ENCODE measurements at places on chromosomes 12 and 14.

GRCh38 chr14:64112867-64113678, 181.1 kb downstream of the ESR2 start:
- no peak for DNase-seq

- DNase-seq = no peak
Measured at GRCh38 chr12:6641131-6641530, 5.4 kb upstream of the LPAR5 start.

- no peak for DNase-seq
Measured at GRCh38 chr12:121184984-121185889, 24.7 kb upstream of the P2RX4 start.

DNA sequence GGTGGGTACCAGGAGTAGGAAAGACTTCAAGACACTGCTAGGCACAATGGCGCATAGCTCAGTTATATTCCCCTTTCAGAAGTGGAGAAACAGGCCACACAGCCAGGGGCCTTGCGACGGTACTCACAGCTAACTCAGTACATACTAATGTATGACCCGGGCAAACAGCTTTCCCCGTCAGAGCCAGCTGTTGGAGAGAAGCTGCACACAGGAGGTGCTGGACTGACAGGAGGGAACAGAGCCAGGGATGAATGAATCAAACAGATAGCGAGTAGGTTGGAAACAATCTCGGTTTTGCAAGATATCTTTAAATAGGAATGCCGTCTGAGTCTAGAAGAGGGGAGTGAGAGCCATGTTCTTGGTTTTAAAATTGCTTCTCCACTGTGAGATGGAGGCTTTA, 45.5 kb downstream of the PRIMA1 start:
- no peak for DNase-seq

DNA sequence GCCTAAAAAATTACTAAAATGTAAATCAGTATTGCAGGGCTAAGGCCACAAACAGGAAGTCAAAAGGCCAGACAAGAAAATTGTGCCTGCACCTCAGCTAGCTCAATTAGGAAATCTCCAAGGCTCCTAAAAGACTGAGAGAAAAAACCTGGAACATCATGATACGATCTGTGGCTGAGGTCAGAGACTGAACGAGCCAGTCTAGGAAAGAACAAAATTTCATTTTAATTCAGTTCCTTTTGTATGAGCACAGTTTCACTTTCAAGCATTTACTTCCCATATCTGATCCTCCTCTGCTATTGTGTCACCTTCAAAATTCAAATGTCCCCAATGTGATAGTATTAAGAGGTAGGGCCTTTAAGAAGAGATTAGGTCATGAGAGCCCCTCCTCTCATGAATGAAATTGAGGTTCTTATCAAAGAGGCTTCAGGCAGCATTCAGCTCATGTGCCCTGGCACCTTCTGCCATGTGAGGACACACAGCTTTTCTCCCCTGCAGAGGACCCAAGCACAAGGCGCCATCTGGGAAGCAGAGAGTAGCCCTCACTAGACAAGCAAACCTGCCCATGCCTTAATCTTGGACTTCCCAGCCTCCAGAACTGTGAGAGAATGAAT, 14.8 kb downstream of the PRKAB1 start:
- no peak for DNase-seq
